Stimulated activated CD4-positive, alpha-beta T cell treated with anti-CD3 and anti-CD28 coated beads, Interleukin-4, amount 100 ng/mL, for 1 hour (primary cell): ENCODE measurements at places on chromosomes 11 and 22.

DNA sequence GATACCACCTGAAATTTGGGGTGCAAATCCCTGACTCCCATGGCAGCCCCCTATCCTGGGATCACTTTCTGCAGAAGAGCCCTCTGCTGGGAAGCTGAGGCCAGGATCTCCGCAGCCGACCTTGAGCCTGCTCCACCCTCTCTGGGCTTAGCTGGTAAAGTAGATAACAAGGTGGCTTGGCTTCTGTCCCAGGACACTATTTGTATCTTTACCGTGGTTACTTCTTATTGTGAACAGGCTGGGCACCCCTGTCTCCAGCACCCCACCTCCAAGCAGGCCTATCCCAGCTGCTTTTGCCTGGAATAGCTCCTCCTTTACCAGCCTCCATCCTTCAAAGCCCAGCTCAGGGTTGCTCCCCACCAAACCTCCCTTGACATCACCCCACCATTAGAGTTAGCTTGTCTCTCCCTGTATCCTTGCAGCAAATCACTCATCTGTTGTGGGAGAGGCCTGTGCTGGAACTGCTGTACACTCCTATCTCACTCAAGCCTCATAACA is 35.2 kb upstream of the P2RY2 start:
- DNase-seq: no peak

GRCh38 chr11:69801513-69802335 is 17.5 kb downstream of the FGF3 start:
- DNase-seq: peak; percentile 33

DNA sequence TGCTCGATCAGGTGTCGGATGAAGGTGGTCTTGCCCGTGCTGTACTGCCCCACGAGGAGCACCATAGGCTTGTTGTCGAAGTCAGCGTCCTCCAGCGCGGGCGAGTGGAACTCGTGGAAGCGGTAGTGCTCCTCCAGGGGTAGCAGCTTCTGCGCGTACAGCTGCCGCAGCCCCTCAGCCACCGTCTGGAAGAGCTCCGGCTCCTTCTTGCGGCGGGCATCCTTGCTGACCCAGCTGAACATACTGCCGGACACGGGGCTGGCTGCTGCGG is 263 bp downstream of the EHD1 start:
- no peak for DNase-seq

GRCh38 chr11:46827995-46828394 is 18.1 kb downstream of the CKAP5 start:
- no peak for DNase-seq

- no peak for DNase-seq
Measured at GRCh38 chr22:20816559-20816958, 42.1 kb downstream of the PI4KA start.

DNA sequence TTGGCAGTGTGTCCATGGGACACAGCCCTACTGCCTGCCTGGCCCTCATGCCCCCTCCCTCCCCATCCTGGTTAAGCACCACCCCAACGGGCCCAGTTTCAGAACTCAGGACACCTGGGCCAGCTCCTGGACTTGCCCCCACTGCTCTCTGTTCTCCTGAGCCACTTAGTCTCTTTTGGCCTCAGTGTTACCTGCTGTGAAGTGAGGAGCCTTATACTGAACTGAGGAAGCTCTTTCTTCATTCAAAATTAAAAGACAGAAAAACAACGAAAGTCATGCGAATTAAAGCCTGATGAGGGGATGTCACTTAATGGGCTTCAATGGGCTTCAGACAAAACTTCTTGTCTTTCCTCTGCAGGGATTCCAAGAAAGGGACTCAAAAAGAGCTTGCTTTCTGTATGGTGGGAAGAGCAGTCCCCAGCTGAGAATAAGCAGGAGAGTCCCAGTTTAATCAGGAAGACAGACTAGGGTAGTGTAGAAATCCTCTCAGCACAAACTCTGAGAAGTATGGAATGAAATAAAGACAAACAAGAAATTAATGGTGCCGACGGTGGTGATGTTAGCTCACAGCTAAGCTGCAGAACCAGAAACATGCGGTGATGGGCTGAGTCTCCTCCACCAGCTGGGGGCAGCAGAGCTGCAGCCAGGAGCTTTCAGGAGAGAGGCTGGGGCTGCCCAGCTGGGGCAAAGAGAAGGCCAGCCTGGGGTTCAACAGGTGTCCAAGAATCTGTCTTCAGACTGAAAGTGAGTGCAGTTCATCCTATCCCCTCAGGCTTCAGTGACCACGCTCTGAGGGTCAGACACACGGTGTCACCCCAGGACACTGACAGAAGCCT is 101.0 kb downstream of the GGTLC2 start:
- peak; percentile 39 for DNase-seq

- no peak for DNase-seq
Measured at GRCh38 chr11:123473941-123474677, 44.0 kb downstream of the GRAMD1B start.

- DNase-seq: no peak
Measured at GRCh38 chr11:45361551-45361950, 75.4 kb upstream of the SYT13 start.

DNA sequence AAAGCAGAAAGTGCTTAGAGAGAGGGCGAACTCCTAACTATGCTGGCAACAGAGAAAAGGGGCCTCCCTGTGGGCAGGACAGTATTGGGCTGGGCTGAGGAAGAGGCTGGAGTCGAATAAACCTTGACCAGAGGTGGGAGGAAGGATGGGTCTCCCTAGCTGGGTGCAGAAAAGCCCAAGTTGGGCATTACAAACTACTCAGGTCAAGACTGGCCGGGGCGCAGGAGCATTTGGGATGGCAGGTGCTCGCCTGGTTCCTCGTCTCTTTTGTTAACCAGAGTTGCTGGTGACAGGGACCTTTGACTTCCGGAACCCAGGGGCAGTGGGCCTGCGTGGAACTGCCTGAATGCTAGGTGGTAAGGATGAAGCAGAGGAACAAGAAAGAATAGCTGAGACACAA is 80.3 kb upstream of the SHISAL1 start:
- no peak for DNase-seq

- no peak for DNase-seq
Measured at GRCh38 chr11:7489376-7489775, 4.1 kb downstream of the OLFML1 start.

GRCh38 chr11:2837096-2837601 is 48.4 kb downstream of the CDKN1C start:
- DNase-seq: no peak

GRCh38 chr22:36899498-36899897 is 13.9 kb upstream of the CSF2RB start:
- DNase-seq: no peak

- DNase-seq: no peak
Measured at GRCh38 chr11:131609921-131610320, 239.5 kb downstream of the NTM start.

- DNase-seq: no peak
Measured at GRCh38 chr11:134349802-134350355, 18.1 kb downstream of the GLB1L2 start.

DNA sequence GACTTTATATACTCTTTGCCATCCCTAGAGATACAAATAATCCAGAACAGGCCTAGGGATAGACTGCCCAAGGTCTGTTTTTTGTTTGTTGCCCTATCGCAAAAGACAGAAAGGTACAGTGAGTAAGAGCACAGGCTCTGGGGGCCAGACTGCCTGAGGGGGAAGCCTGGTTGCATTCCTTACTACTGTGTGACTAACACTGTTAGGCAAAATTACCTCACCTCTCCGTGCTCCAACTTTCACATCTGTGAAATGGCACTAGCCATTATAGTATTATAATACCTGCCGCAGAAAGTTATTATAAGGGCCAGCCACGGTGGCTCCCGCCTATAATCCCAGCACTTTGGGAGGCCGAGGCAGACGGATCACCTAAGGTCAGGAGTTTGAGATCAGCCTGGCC is 14.5 kb downstream of the SLC35F2 start:
- no peak for DNase-seq

GRCh38 chr22:30457981-30458380 is 13.8 kb downstream of the SEC14L3 start:
- DNase-seq: no peak

- peak; percentile 28 for DNase-seq
Measured at GRCh38 chr11:45252134-45252856, 33.8 kb downstream of the SYT13 start.

DNA sequence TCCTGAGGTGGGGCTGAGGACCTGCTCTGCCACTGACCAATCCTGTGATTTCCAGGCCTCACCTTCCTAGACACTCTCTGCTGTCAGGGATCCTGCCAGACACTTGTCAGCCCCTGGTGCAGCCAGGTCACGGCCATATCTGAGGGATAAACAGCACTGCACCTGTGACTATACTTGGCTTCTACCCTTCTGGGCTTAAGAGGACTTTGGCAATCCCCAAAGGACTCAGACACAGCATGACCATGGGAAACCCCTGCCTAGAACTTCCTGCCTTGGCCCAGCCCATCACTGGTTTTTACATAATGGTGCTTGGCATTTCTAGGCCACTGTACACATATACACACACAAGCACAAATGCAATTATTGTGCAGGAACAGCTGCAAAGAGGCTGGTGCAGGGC is 11.6 kb upstream of the OLFML1 start:
- DNase-seq: no peak

GRCh38 chr11:101914738-101915426 is at the start of gene CEP126:
Gene CEP126 (plus strand): TSS chr11:101915010. CDS start chr11:101915285, 275 bp downstream.
- peak; percentile 93 for DNase-seq

DNA sequence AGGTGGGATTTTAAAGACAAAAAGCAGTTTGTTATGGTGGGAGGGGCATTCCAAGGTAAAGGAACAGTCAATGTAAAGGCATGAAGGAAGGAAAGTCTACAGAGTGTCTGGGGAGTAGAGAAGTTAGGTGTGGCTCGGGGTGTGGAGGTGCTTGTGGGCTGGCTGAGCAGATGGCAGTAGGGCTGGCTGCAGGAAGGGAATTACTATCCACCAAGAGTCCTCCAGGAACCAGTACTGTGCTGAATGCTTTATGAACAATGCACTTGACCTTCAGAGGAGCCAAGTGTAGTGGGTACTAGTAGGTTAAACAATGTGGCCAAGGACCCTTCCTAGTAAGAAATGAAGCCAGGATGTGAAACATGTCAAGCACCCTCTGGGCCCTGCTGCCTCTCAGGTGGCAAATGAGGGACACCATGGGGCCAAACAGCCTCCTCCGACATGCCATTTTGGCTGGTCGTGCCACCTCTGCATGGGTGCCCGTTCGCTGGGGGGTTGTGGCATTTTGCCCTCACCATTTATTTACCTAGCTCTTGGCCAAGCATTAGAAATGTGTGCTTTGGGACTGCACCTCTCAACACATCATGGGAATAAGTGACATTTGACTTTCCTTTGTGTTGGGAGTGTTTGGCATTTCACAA is 123.6 kb upstream of the TENM4 start:
- DNase-seq: no peak

- no peak for DNase-seq
Measured at GRCh38 chr11:19380375-19380774, 139.6 kb upstream of the E2F8 start.

DNA sequence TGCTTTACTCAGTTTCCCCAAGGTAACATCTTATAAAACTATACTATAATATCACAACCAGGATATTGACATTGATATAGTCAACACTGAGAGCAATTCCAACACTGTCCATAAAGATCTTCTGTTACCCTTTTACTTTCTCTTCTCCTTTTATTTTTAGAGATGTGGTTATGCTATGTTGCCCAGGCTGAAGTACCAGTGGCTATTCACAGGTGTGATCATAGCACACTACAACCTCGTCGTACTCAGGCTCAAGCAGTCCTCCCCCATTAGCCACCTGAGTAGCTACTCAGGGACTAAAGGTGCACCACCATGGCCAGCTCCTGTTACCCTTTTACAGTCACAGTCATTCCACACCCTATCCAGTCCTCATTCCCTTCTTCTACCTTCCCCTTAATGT is 119.7 kb downstream of the CWF19L2 start:
- DNase-seq: no peak

DNA sequence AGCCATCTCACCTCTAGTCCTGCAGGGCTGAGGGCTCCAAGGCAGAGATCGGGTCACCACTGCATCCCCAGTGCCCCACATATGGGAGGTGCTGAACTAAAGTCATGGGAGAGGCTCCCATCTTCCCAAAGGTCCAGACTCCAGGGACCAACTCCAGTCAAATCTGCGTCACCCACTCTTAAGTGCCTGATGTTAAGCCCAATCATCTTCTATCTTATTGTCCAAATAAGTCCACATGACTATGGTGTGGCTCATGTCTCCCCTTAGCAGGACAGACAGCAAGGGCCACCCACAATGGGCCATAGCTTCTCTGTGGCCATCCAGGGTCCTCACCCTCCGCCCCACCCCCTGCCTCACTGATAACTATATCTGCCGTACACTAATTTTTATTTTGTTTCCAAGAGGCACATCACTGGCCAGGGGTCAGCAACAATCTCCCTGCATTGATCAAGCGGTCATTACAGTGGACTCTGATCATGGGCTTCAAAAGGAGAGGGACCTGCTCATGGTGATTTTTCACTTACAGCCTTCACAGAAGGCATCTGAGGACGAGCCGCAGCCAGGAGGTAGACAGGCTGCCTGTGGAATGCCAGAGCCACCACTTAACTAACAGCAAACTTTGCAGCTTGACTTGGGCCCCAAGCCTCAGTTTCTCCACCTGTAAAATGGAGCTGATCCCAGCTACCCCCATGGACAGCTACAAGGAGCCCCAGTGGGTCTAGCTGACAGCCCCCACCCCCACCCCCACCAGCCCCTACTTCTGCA is 23.3 kb downstream of the MYH9 start:
- DNase-seq: no peak

DNA sequence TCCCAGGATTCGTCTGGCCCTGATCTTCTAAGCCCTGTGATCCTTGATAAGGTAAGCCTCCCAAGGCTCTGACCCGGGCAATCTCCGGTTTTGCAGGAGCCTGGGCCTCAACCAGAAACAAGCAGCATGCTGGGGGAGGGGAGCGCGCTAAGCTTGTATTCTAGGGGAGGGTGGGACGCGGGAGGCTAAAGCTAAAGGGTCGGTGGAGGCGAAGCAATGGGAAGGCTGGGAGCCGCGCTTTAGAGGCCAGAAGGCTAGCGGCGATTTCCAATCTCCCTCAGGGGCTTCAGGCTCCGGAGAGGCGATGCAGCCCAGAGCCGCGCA is 753 bp downstream of the PTPN5 start:
- no peak for DNase-seq

DNA sequence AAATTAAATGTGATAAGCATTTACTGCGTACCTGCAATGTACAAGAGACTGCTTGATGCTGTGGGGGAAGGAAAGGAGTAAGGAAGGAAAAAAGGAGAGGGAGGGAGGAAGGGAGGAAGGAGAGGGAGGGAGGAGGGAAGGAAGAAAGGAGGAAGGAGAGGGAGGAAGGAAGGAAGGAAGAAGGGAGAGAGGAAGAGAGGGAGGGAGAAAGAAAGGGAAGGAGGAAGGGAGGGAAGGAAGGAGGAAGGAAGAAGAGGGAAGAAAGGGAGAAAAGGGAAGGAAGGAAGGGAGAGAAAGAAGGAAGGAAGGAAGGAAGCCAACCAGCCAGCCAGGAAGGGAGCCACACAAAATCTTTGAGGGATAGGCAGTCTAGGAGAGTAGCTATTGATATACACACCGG is 44.0 kb upstream of the MYO18B start:
- no peak for DNase-seq
